ENCODE measurements at places on chromosomes 5 and 9.

- DNase-seq = no peak
Measured at GRCh38 chr5:179486596-179487051, 63.7 kb upstream of the RUFY1 start.

DNA sequence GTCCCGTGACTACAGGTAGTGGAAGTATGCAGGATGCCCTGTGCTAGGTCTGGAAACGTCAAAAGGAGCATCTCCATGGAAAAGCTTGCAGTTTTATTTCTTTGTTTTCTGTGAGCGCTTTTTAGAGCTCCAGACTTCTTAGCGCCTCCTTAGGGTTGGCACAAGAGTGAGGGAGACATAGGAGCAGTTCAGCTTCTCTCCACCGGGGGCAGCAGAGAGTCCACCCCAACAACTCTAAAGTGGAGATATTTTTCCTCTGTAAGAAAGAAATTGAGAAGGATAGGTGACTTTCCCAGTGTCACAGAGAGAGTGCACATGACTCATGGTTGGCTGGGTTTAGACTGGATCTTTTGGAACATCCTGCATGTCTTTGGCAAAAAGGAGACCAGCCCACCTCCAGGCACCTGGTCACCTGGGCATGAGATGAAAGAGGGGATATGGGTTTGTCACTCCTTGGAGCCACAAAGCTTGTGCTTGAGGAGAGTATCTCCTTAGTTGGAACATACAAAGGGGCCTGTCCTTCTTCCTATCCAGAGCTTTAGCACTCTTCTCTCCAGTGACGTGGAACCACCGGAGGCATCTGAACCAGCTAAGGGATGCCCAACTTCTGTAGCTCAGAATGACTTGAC lies 637.7 kb downstream of the SEMA5A start:
- DNase-seq = no peak

DNA sequence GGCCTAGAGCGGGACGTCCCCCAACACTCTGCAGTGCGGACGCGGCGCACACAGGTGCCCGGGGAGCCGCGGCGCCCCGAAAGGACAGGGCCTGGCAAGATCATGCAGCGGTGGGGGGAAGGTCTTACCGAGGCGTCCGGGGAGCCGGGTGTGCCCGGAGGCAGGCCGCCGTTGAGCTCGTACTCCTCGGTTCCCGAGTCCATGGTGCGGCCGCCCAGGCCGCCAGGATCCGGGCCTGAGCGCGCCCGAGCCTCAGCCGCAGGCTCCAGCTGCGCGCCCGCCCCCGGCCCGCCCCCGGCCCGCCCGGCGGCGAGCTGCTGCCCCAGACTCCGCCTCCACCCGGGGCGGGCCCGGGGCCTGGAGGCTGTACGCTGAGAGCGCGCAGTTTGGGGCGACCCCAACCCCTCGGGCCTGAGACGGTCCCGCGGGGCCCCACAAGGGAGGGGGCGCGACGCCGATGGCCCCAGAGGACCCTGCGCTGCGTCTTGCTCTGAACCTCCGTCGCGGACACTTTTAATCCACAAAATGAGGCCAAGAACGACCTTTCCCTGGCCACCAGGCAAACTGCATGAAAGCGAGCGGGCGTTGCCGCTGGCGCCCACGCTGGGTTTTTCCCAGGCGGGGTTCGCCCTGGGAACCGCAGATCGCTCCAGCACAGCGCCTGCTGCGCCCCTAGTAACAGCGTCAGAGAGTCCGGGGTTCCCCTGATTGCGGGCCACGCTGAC lies at the start of gene NINJ1:
Gene NINJ1 (minus strand): TSS at position 237 of the 725 bp plus-strand sequence. CDS start 34 bp downstream, at position 203.
- DNase-seq = peak; percentile 74

DNA sequence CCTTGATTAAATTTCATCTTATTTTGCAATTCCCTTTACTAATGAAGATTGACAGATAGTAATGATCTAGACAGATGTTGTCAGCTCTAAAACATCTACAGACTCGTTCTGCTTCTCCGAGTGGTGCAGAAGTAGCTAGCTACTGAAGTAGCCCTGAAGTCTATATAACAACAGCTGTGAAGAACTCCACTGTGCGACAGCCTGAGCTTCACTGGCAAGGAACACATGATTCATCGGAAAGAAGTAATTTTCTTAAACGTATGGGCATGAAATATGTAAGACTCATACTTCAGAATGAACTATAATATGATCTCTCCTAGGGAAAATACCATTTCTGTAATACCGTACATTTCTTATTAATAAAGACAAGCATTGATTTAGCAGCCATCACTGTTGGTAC lies 96.2 kb downstream of the TRPM3 start:
- DNase-seq = no peak

DNA sequence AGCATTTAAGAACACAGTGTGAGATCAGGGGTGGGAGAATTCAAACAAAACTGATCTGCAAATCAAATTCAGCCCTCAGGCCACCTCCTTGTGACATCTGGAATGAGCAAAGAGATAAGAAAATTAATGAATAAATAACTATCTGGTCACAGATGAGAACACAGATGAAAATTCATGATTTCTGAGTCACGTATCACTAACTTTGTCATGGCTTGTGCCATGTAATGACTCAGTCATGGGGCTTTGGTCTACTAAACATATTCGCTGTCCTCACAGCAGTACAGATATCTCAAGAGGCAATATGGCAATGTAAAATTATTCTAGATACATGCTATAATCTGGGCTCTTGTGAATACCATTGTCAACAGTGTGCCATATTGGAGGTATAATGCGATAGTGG lies 274.4 kb downstream of the MAN2A1 start:
- DNase-seq = no peak

DNA sequence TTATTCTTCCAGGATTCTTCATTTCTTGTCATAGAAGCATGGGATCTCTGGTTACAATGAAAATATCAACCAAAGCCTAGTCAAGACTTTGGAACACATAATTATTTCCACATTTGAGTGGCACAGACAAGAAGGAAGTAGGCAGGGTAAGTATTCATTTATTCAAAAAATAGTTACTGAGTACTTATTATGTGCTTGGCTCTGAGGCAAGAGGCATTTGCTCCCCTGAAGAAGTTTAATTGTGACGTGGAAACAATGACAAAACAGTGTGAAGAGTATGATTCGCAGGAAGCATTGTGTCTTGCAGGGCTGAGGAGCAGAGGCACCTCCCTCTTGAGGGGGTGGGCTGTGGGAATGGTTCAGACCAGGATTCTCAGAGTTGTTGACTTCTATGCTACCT lies 45.0 kb upstream of the TNFSF15 start:
- DNase-seq = no peak

GRCh38 chr9:13268469-13268868 lies 11.0 kb downstream of the MPDZ start:
- DNase-seq = no peak

DNA sequence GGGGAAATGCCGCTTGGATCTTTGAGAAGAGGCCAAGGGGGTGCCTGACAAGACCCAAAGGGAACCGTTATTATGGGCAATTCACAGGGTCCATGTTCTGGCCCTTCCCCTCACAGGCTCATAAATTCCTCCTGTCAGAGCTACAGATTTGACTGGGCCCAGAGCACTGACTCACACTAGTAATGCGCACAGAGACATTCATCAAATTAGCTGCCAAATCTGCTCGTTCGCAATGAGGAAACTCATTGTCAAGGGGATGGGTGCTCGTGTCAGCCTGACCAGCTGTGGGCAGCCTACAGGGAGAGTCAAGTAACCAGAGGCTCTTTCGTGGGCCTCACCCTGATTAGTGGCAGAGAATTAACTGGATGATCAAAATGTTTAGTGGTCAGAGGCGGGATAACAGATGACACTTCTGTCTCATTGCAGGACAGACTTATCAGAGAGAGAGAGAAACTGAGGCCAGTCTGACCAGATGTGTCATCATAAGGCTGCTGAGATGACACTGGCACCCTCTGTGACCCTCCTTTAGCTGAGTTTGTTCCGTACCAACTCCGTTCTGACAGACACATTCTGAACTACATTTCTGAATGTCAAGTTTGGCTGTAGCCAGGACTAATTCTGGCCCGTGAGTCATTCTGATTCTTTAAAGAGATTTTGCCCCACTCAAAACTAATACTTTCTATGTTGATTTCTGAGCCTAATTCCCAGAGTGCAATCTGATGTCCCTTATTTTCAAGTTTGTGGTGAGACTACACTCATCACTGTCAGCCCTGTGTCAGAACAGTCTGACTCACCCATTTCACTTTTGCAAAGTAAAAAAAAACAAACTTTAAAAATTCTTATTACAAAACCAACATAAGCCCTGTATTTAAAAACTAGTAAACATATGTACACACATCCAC lies 377.1 kb downstream of the ACTL7B start:
- DNase-seq = no peak

GRCh38 chr9:127142291-127142690 lies 19.9 kb upstream of the ANGPTL2 start:
- no peak for DNase-seq

GRCh38 chr9:21119093-21119770 lies 22.4 kb downstream of the IFNW1 start:
- no peak for DNase-seq
